ENCODE measurements at places on chromosomes 4 and X.
A peak's percentile ranks its signal among the peaks of the same experiment; 100 is the strongest.

DNA sequence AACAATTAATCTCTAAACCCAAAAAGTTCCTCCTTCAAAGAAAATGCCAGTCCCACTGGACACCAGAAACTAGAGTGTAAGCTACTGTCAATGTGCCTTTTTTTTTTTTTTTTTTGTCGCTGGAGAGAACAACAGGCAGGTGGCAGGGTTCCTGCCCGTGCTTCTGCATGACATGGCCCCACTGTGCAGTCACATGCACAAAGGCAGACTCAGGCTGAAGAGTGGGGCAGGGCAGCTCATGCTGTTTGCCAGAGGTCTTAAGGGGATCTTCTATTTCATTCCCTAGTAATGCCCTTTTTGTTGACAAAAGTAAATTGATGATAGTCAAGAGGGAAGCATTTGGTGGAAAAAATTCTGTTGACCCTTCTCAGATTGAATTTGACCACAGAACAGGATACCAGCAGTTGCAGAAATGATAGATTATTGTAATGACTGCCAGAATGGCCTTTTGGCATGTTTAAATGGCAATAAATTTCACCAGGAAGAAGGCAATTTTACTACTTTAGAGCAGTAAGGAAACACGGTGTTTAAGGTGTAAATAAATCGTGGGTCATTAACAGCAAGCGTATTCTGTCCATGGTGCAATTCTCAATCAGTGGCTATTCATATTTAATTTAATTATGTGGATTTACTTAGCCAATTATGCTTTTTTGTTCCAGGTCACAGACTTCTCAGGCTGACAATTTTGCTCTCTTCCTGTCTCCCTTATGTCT is 80.9 kb downstream of the NKX6-1 start:
- H3K27me3 ChIP-seq, result peaks cover 78% of the 10 kb centered on the region
- H3K4me3 ChIP-seq, result no peak overlapping the region

DNA sequence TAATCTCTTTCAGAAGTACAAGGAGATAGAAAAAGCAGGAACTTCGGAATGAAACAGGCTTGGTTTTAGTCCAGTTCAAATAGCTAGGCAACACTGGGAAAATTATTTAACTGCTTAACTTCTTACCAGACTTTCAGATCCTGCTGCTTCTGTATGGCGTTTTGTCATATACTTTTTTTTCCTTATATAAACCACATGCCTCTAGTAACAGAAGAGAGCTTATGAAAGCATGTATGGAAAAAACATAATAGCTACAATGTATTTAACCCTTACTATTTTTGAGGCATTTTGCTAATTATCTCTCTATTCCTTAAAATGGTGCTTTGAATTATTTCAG is 439.6 kb downstream of the INPP4B start:
- peak overlapping the region; percentile 84 for H3K27ac ChIP-seq
- no peak for DNase-seq
- peaks cover 38% of the 10 kb centered on the region for H3K4me1 ChIP-seq
- no peaks in the 10 kb centered on the region for H3K27me3 ChIP-seq
- no peaks in the 10 kb centered on the region for H3K36me3 ChIP-seq

DNA sequence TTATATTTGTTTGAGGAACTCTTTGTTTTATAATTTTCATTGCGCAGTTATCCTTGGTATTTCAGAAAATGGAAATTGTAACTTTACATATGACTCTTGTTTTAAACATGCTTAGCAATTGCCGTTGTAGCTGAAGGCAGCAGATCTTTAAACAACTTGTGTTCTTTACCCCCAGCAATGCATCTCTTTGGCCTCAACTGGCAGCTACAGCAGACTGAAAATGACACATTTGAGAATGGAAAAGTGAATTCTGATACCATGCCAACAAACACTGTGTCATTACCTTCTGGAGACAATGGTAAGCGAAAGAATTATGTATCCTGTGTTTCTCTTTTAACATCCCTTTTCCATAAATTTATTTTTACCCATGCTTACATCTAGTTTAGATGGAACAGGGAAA is 263.6 kb downstream of the DCTD start:
- H3K27ac ChIP-seq, result no peak overlapping the region
- DNase-seq, result no peak

DNA sequence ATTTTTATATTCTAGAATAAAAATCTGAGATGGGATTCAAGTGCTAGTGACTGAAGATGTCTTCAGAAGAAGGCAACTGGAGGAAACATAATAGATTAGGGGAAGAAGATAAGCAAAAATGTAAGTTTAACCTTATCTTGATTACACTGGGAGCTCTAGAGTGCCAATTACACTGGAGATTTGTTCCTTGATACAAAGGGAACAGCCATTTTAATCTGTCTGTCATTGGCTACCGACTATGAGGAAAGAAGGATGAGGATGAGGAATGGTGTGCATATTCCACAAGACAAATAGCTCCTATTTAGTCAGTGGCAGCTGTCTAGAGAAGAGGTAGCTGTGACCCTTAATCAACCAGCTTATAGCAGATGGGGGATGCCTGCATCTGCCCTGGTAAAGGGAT is 1034.5 kb upstream of the IGFBP7 start:
- H3K27me3 ChIP-seq, result no peaks in the 10 kb centered on the region
- H3K36me3 ChIP-seq, result no peaks in the 10 kb centered on the region
- H3K4me3 ChIP-seq, result no peak overlapping the region

GRCh38 chrX:100090931-100091330 is 319.1 kb downstream of the PCDH19 start:
- no peak overlapping the region for H3K4me3 ChIP-seq
- H3K4me1 ChIP-seq, result no peaks in the 10 kb centered on the region
- no peaks in the 10 kb centered on the region for H3K36me3 ChIP-seq

- H3K36me3 ChIP-seq, result no peaks in the 10 kb centered on the region
- H3K4me1 ChIP-seq, result no peaks in the 10 kb centered on the region
- no peak overlapping the region for H3K4me3 ChIP-seq
- peaks cover 64% of the 10 kb centered on the region for H3K27me3 ChIP-seq
- H3K27ac ChIP-seq, result no peak overlapping the region
- DNase-seq, result no peak
Observed at GRCh38 chrX:110786486-110786885, 9.1 kb downstream of the CHRDL1 start.

- no peaks in the 10 kb centered on the region for H3K4me1 ChIP-seq
- H3K36me3 ChIP-seq, result no peaks in the 10 kb centered on the region
- DNase-seq, result no peak
Observed at GRCh38 chr4:107733431-107733925, 13.4 kb upstream of the PAPSS1 start.

- H3K36me3 ChIP-seq, result peaks cover 6% of the 10 kb centered on the region
- no peak overlapping the region for H3K4me3 ChIP-seq
- H3K27me3 ChIP-seq, result no peaks in the 10 kb centered on the region
Observed at GRCh38 chrX:9475984-9476383, 11.1 kb downstream of the TBL1X start.

- DNase-seq, result no peak
- no peak overlapping the region for H3K4me3 ChIP-seq
Observed at GRCh38 chr4:190017357-190018200, 9.5 kb downstream of the FRG2 start.

DNA sequence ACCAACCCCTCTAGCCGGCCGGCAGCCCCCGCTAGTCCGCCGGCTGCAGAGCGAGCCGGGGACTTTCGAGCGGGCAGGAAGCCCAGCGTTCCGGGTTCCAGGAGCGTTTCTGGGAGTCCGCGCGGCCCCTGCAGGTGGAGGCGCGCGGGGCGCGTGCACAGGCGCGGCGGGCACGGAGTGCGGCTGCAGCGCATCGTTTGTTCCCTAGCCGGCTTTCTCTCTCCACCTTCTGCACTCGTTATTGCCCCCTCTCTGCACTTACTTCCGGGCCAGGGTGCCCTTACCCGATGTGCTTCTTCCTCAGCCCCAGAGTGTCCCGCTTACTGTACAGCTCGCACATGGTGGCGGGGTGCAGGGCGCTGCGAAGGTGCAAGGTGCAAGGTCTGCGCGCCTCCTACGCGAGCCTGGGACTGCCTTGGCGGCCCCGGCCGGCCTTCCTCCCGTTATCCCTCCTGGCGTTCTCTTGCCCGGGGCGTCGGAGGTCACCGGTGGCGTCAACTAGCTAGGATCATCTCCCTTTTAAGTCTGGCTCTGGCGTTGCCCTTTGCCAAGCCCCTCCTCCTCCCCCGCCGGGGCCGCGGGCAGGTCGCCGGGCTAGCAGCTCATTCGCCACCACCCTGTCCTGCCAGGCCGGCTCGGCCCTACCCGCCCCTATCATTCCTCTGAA is at the start of gene ETNPPL:
TSS of gene ETNPPL (minus strand) at position 495 of the 667 bp plus-strand sequence. CDS start at position 340, 155 bp downstream.
- no peak within 1 kb of the TSS for H3K27ac ChIP-seq
- peaks cover 9% of the 10 kb centered on the region for H3K4me1 ChIP-seq
- DNase-seq, result no peak
- H3K4me3 ChIP-seq, result peak within 1 kb of the TSS; percentile 69
- peaks cover 7% of the 10 kb centered on the region for H3K27me3 ChIP-seq

DNA sequence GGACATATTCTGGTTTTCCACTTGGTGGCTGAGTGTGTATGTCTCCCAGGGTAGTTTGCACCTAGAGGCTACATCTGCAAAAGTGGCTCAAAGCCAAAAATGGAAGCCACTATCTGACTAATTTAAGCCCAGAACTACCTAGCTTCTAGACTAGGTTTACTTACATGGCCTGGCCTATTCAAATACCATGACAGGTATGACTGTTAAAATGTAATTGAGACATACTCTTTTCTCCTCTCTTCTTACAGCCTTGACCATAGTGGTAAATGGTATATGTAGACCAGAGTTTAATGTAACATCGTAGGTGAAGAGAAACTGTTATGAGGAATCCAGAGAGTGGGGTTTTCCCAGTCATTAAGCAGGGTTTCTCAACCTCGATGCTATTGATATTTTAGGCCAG is 2.6 kb upstream of the TRPC5 start:
- no peak overlapping the region for H3K27ac ChIP-seq
- DNase-seq, result no peak
- peaks cover 81% of the 10 kb centered on the region for H3K27me3 ChIP-seq
- peaks cover 6% of the 10 kb centered on the region for H3K4me1 ChIP-seq

GRCh38 chr4:22597471-22597870 is 81.6 kb upstream of the ADGRA3 start:
- H3K27ac ChIP-seq, result no peak overlapping the region
- no peaks in the 10 kb centered on the region for H3K4me1 ChIP-seq
- no peaks in the 10 kb centered on the region for H3K27me3 ChIP-seq
- DNase-seq, result no peak

DNA sequence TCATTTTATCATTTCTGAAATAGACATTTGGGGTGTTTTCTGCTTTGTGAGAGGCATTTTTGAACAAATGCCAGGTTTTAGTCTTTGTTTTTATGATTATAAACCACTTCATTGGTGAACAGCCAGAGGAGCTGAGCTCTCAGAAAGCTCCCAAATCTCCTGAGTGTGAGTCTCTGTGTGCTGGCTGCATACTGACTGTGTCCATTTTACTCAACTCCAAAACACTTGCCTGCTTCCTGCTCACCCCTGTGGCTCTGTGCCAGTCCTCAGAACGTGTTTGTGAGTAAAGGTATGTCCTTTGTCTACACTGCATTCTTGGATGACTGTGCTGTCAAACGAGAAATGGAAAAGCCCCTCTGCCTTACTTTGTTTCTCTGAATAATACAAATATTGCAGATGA is 5.4 kb upstream of the LRAT start:
- DNase-seq, result peak; percentile 44
- no peak overlapping the region for H3K4me3 ChIP-seq
- peak overlapping the region; percentile 59 for H3K27ac ChIP-seq

DNA sequence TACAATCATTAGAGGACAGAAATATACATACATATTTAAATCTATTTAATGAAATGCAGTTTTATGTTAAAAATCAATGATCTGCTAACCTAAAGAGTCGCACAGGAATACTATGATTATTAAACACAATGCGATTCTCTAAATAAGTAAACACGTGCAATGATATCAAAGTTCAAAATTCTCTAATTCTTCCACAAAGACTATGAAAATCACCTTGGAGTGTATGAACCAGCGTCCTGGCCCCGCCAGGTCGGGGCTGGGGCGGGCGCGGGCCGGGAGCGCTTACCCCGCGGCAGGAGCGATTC is 608 bp upstream of the FAM200B start:
- H3K27me3 ChIP-seq, result no peaks in the 10 kb centered on the region
- peak overlapping the region; percentile 98 for H3K27ac ChIP-seq
- H3K4me3 ChIP-seq, result peak overlapping the region; percentile 97
- H3K36me3 ChIP-seq, result peaks cover 8% of the 10 kb centered on the region
- DNase-seq, result no peak

GRCh38 chrX:154486396-154487207 is at the start of gene UBL4A:
TSS of gene UBL4A (minus strand) at chrX:154486615. CDS start at chrX:154486584, 31 bp downstream.
- peak; percentile 26 for DNase-seq
- peaks cover 24% of the 10 kb centered on the region for H3K36me3 ChIP-seq
- H3K27ac ChIP-seq, result no peak within 1 kb of the TSS
- H3K4me3 ChIP-seq, result peak within 1 kb of the TSS; percentile 65

- no peak overlapping the region for H3K27ac ChIP-seq
- no peak for DNase-seq
- H3K4me3 ChIP-seq, result no peak overlapping the region
- peaks cover 8% of the 10 kb centered on the region for H3K4me1 ChIP-seq
- H3K36me3 ChIP-seq, result no peaks in the 10 kb centered on the region
Observed at GRCh38 chr4:87716371-87717265, 66.5 kb downstream of the DMP1 start.

DNA sequence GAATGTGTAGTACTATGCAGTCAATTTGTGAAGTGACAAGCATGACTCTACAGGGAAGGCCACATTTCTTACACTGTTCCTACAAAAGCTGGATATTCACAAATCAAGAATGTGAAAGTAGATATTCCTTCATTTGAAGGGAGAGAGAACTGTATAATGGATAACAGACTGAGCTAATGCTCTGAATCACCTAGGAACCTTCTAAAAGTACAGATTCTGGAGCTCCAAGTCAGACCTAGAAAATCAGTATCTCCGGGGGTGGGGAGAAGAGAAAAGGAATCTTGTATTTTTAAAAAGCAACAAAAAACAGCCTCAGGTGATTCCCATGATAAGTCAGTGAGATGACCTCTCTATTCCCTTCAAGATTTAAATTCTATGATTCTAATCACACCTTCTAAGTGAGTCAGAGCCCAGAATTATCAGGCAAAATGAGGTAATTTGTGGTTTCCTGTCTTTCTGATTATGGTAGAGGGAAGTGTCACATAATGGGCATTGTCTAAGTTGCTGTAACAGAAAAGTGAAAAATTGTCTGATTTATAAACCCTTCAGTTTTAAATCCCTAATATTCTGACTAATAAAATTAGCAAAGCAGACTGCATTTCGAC is 80.9 kb downstream of the IL21 start:
- DNase-seq, result peak; percentile 17
- H3K4me1 ChIP-seq, result no peaks in the 10 kb centered on the region
- no peak overlapping the region for H3K4me3 ChIP-seq
- H3K36me3 ChIP-seq, result no peaks in the 10 kb centered on the region
- no peak overlapping the region for H3K27ac ChIP-seq

Data from MCF 10A (cell line).